ENCODE measurements at places on chromosomes 5 and 9.
A peak's percentile ranks its signal among the peaks of the same experiment; 100 is the strongest.

DNA sequence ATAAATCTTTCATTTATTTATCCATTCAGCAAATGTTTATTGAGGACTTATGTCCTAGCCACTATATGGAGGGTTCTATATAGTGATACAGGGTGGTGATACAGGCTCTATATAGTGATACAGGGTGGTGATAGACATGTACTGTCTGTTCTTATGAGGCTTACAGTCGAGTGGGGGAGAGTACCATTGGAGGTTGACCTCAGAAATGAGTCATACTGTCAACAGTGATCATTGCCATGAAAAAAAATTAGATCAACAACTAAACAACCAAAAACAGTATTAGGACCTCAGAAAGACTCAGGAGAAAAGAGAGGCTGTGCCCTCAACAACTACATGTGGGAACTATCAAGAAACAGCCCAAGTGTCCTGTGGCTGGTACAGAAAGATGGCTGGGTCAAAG is 22.0 kb downstream of the PAPPA start:
- DNase-seq = no peak

DNA sequence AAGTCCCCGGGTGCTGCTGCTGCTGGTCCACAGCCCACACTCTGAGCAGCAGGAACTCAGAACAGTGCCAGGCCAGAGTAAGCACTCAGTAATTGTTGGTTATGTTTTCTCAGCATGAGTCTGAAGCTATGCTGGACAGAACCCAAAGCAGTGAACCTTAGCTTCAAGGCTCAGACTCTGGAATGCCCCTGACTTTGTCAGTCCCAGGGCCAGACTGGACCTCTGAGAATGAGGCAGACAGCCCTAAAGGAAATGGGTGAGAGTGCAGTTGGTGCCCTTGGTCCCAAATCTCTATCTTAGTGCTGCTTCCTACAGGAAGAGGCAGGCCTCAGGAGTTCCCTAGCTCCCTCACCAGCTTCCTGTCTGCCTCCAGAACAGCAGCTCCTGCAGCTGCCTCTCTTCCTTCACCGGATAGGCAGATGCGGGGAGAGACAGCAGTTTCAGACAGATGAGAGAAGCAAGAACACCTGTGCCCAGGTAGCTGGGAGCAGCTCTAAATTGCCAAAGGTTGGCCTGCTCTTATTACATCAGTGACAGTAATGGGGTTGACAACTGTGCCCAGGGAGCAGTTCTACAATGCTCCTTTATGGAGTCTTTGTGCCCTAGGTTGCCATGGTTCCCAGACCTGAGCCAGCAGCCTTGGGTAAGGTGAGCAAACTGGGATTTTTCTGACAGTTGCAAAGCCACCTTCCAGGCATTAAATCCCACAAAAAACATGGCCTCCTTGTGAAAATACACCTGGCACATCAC is 82.2 kb upstream of the CXCL14 start:
- DNase-seq = no peak

DNA sequence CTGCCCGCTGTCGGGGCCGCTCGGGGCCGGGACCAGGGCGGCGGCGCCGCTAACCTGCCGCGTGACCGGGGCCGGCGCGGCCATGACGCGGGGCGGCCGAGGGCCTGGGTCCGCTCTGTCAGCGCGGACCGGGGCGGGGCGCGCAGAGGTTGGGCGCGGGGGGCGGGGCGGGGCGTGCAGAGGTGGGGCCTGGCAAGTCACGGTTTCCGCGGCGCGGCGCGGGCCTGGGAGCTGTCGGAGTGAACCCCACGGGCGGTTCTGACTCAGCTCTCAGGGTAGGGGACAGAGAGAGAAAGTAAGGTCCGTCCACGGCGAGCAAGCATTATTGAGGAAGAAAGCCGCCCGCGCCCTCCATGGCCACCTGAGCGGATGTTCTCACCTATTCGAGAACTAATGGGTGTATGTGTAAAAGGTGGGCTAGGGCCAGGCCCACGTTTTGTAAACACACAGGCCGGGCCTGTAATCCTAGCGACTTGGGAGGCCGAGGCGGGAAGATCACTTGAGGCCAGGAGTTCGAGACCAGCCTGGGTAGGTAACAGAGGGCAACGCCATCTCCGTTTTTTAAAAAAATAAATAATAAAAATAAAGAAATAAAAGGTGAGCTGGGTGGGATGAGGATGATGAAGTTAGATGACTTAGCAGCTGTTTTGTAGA is at the start of gene PRXL2C:
Gene PRXL2C (minus strand): TSS at position 120 of the 654 bp plus-strand sequence. CDS start 36 bp downstream, at position 84.
- peak; percentile 82 for DNase-seq

- DNase-seq = no peak
Measured at GRCh38 chr5:38831117-38831516, 14.7 kb upstream of the OSMR start.

- no peak for DNase-seq
Measured at GRCh38 chr9:116067566-116067965, 86.0 kb upstream of the PAPPA start.

- no peak for DNase-seq
Measured at GRCh38 chr9:20426019-20426418, 196.3 kb downstream of the MLLT3 start.

DNA sequence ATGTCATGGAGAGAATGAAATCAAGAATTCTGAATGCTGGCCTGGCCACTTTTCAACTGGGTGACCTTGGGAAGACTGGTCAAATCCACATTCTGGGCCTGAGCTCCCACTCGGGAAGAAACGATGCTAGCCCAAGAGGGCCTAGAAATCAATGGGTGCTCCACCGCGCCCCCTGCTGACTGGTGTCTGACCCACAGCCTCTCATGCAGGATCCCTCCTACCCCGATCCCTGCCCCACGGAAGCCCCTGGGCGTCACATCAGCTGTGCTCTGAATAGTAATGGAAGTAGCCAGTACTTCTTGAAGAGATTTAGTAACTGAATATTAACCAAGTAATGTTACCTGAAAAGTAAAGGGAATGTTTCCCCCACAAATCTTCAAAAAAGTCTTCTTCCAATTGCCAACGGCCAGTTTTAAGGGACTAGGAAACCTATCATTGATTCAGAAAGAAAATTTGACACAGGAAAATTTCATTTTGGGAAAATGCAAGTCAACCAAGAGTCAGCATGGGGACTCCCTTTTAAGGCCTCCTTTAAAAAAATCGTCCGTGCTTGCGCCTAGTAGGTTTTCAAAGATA is 43.9 kb downstream of the CRB2 start:
- peak; percentile 37 for DNase-seq

GRCh38 chr9:127540664-127541041 is 71.4 kb upstream of the STXBP1 start:
- DNase-seq = no peak
